CD4-positive, alpha-beta T cell treated with Interleukin-21 for 1 hour (primary cell): ENCODE measurements at places on chromosomes 5 and 9.

- DNase-seq = no peak
Measured at GRCh38 chr9:27599102-27599869, 26.0 kb upstream of the C9orf72 start.

DNA sequence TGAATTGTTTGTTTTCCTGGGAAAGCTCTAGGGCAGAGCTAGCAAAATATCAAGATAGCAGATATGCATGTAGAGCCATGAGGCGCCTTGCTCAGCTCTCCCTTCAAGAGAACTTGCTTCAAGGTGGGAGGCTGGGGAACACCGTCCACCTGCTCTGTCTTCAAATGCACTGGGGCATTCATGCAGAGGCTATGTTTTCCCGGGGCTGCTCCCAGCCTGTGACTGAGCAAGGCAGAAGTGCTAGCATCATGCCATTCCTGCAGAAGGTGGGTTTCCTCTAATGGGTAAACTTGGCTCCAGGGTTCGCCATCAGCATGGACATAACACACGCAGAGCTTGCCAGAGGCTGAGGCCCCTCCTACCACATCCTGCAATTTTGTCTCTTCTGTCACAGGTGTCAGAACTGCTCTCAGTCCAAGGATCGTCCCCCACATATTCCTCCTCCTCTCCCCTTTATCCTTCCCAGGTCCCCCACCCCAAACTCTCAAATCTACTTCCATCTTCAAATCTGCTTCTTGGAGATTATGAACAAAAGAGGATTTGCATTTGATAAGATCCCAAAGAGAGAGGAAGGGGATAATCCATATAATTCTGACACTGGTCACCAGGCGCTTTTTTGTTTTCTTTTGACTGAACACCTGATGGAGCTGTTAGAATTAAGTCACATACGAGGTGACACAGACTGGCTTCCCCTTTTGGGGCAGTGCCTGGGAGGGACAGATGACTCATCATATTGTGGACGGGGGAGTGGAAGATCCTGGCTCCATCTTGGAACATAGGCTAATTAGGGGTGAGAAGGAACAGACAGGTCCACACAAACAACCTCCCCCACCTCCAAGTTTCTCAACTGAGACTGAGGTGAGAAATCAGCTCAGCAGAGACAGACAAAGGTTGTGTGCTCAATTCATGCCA, 85.0 kb upstream of the TAF11L2 start:
- no peak for DNase-seq

DNA sequence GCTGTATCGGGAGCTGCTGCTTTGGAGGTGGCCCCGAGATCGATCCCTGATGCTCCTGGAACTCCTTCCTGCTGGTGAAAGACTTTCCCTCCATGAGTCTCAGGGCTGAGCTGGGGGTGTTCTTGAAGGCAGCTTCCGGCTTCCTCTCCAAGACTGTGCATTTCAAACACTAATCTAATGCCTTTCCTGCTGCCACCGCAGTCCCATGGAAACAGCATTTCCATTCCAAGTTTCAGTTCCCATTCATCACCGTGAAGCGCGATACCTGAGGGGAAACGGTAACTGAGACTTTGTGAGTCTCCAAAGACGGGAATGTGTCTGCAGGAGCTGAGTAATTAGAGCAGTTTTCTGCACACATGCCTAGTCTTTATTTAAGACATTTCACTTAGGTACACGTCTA, 230.1 kb downstream of the PAX5 start:
- DNase-seq = no peak

- no peak for DNase-seq
Measured at GRCh38 chr9:98795295-98795955, 930 bp downstream of the ANKS6 start.

DNA sequence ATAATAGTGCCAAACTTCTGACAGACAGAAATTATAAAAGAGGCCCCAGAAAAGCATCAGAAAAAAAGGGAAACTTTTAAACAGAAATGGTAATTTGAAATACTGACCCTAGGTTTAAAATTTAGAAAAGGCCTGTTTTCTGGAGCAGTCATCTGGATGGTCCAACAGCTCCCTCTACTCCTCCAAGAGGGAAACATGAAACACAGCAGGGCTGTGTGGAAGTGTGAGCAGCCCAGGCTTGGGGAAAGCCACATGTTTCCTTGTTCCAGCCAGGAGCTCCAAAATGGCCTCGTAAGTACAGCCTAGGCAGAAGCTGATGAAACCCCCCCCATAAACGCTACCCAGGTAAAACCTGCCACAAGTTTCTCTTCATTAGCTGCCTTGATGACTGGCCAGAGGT, 499.3 kb upstream of the ADAMTS16 start:
- no peak for DNase-seq

- DNase-seq = no peak
Measured at GRCh38 chr9:93941493-93941892, 13.7 kb downstream of the BARX1 start.

DNA sequence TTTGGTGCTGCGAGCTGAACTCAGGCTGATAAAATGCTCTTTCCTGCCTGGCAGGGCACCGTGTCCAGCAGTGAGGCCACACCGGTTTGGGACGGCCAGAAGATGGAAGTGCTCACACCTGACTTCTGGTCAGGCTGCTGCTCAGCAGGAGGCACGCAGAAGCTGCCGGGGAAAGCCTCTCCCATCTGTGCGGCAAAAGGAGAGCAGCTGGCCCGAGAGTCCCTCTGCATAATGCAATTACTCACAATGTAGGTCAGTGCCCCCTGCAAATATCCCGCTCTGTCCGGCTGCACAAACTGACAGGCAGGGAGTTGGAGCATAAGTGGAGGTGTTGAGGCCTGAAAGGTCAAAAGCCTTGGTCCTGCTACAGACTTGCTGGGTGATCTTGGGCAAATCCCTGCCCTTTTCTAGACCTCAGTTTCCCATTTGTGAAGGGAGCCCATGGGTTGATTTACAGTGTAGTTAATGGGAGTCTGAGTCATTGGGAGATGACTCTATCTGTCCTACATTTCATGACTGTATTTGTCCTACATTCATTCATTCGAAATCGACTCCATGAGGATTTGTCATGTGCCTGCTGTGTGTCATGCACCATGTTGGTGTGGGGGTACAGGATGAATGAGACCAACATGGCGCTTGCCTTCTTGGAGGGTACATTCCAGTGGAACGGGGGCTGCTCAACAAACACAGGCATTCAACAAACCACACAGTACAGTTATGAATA, 61.8 kb upstream of the TBC1D2 start:
- DNase-seq = no peak

GRCh38 chr5:124918618-124919017, 172.2 kb upstream of the ZNF608 start:
- no peak for DNase-seq

DNA sequence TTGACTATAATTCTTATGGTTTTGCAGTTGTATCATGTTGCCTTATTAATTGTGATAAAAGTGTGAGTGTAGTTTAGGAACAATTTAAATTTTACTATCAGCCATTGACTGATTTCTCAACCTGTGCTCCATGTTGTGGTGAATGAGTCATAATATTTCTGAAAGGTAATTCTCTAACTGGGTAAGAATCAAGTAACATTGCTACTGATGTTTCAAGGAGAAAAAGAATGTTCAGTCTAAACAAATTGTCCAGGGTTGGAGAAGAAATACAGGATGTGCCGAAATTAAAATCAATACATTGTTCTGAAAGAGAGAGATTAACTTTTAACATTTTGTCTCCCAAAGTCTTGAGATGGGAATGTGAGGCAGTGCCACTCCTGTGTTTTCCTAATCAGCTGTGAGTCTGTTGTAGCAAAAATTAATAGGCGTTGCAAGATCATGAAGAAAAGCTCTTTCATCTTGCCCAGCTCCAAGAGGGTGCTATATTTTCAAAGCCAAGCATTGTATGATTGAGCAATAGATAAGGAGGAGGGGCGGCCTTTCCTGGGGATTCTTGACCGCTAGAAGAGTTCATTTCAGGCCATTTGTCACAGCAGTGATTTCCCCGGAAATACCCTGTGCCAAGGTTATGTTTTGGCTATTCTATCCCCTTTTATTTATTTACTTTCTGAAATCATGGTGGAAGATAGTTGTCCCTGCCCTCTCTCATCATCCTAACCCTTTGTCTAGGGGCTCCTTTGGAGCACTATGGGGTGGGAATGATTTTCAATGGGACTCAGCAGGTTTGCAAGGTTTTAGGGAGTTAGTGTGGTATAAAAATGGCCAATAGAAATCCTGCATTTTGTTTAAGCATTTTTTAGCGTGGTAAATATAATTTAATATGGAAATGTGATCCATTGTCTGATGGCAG, 151.6 kb downstream of the FOCAD start:
- no peak for DNase-seq

GRCh38 chr5:147544556-147544955, 34.7 kb upstream of the DPYSL3 start:
- DNase-seq = no peak

GRCh38 chr5:1778138-1779020, 21.3 kb downstream of the MRPL36 start:
- no peak for DNase-seq

DNA sequence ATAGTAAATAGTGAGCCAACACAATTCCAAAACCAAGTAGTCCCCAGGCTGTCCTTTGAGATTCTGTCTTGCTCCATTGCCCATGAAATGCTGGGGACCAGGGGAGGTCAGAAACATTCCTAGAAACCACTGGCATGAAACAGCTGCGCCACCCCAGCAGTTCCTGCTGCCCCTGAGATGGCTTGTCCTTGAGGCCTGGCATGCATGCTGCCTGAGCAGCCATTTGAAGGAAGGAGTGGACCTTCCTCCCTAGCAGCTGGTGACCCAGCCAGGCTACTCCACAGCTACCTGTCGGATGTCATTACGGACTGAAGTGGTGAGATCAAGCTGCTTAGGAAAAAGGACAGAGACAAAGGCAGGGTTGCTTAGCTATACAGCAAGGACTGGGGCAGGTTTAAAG, 260.6 kb downstream of the DENND1A start:
- no peak for DNase-seq

DNA sequence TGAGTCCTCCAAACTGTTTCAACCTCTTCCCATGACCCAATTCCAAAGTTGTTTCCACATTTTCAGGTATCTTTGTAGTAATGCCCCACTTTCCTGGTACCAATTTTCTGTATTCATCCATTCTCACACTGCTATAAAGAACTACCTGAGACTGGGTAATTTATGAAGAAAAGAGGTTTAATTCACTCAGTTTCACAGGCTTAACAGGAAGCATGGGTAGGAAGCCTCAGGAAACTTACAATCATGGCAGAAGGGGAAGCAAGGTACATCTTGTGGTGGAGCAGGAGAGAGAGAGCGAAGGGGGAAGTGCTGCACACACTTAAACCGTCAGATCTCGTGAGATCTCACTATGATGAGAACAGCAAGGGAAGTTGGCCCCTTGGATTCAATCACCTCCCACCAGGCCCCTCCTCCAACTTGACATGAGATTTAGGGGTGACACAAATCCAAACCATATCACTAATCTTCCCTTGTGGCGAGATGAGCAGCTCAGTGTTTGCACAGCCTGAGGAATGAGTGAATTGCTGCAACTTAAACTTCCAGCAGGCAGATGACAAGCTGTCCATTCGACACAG, 42.9 kb downstream of the TRIP13 start:
- DNase-seq = no peak

GRCh38 chr9:72779614-72780013, 173.2 kb downstream of the ALDH1A1 start:
- DNase-seq = no peak

DNA sequence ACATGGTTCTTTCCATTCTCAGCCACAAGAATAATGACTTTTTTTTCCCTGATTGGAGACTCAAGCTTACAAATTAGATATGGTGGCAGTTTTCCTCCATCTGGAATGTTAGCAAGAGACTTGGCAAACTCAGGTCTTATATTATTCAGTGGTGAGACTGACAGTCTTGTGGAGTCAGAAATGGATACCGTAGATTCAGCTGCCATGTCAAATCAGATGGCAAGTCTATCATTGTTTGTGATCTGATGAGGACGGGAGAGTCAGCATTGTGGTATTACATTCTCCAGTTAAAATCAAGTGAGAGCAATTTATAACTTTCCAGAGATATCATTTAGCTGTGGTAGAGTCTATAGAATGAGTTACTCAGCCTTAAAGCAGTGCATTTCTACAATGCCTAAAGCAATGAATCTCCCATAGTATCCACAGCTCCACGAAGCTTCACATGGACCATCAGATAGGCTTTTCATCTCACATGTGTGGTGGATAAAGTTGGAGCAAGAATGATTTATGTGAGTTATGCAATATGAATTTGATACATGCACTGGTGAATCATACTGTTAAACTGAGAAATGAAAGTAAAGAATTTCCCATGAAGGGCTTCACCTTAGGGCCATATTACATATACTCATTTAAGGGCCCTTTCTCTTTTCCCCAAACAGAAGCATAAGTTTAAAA, 430.6 kb downstream of the ZNF608 start:
- no peak for DNase-seq

DNA sequence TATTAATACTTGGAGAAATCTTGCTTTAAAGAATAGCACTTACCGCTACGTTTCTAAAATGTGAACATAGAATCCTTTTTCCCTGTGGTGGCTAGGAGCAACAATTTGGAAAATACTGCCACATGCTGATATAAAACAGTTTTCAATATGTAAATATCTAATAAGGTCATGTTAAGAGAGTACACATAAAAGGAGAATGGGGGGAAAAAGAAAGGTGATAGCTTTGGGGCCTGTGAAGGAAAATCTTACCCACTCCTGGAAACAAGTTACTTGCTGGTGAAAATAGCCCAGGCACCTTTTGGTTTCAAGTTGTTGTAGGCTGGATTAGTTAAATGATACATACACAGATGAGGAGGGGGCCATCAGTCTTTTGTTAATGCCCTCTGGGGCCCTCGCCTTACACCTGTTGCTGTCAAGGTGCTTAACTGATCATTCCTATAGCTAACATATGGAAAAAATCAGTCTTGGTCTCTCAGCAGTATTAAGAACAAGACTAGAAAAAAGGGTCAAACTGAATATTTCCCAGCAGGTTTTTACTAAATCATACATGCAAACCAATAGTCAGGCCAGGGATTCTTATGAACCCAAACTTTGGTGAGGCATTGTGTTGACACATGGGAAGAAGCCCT, 24.1 kb downstream of the FYB1 start:
- no peak for DNase-seq

DNA sequence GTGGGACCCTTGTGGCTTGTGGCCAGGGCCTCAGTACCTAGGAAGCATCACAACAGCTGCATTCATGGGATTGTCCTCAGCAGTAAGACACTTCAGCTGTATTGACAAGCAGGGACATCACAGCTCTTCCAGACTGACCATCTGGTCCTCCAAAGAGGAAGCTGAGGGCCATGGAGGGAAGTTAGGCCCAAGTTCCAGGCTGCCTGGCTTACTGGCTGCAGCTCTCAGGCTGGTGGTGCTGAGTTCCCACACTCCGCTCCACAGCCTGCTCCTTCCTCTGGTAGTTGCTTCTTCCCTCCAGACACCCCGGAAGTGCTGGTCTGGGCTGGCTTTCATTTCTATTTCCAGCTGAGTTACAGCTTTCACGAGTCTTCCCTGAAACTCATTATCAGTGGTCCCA, 5.7 kb upstream of the STING1 start:
- no peak for DNase-seq

GRCh38 chr5:35780236-35780635, 76.5 kb upstream of the IL7R start:
- peak; percentile 67 for DNase-seq

DNA sequence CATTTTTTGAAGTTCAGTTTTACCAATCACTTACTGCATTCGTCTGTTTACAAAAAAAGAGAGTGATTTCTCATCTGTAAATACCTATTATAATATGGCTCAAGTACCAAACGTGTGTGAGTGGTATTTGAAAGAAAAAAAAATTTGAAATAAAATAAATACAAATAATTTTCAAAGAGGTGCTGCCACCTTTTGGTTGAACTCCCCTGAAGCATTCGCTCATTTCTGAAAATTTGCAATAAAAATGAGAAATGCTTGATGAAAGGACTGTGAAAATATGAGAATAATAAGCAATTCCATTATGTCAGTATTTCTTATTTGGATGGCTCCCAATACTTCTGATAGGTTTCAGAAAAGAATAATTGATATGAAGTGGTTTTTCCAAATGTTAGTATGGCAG, 409.9 kb downstream of the CTNND2 start:
- no peak for DNase-seq
